ENCODE measurements at places on chromosomes 6 and 20. TPM values are rescaled to one million over a fixed set of nuclear protein-coding genes. Genes with fewer than 3 reads are reported as not detected.

JPH2 gene
- total RNA-seq, result not detected

BMP6 gene
- total RNA-seq, result 0.75 TPM

KIF13A gene
- 14.1 TPM for total RNA-seq

HLA-DQA1 gene
- 628 TPM for total RNA-seq

TSPO2 gene
- total RNA-seq, result not detected

PRND gene
- not detected for total RNA-seq

SOX12 gene
- 6.1 TPM for total RNA-seq

PM20D2 gene
- total RNA-seq, result 10.9 TPM

PBOV1 gene
- total RNA-seq, result not detected

FOXF2 gene
- not detected for total RNA-seq

PSORS1C2 gene
- not detected for total RNA-seq

COL21A1 gene
- total RNA-seq, result not detected

POU5F1 gene
- total RNA-seq, result 2.3 TPM

WFDC2 gene
- total RNA-seq, result not detected

ZNF334 gene
- 0.27 TPM for total RNA-seq

SMLR1 gene
- not detected for total RNA-seq

TAGAP gene
- total RNA-seq, result 129 TPM

CLIC5 gene
- total RNA-seq, result 2.5 TPM
